Stimulated activated CD4-positive, alpha-beta T cell treated with anti-CD3 and anti-CD28 coated beads, Interleukin-15, amount 100 ng/mL, for 48 hours (primary cell): ENCODE measurements at places on chromosomes 3 and 15.

DNA sequence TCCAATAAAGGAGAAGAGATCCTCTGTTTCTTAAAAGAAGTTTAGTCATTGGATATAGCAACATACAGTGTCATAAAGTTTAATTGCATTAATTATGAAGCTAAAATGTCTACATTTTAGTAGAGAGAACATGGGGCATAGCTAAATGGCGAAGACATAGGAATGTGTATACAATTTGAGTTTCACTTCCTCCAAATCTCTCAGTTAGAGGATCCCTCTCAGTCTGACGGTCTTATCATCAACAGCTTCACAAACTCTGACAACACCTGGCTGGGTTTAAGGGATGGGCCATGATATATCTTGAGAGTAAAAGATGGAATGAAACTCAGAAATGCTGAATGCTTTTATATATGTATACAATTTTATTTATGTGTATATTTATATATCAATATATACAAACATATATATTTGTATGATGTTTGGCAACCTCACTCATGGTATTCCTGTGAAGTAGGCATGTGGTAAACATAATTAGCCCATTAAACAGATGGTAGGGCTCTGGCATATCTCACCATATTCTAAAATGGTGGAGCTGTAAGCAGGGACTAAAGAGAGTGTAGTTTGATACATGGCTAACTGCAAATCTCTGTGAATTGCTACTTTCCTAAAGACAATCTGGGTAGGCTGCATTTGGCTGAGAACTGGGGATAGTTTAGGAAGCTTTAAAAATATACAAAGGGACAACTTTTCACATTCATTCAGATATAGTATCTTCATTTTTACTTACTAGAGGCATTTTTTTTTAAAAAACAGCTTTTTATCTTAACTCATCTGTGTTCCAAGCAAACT is 111.6 kb downstream of the TIGIT start:
- no peak for DNase-seq

DNA sequence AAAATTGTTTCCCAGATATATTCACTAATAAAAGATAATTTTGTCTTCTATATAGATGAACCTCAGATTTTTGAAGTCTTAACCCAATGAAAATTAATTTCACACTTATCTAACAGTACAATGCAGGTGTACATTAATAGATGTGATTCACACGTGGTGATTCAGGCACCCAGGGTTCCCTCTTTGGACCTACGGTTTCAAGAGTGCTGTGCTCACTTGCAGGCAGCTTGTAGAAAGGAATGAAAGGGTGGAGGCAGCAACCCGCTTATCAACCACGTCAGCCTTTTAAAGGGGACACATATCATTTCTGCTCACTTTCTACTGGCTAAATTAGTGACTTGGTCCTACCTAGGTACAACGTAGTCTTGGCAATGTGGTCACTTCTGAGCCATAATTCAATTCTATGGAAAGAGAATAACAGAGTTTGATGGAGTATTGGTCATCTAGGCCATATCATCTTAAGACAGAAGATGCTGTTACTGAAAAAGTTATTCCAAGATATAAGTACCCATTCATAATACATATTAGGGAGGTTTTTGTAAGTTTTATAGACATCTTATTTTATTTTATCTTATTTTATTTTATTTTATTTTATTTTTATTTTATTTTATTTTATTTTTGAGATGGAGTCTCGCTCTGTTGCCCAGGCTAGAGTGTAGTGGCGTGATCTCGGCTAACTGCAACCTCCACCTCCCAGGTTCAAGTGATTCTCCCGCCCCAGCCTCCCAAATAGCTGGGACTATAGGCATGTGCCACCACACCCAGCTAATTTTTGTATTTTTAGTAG is 37.9 kb downstream of the ACP3 start:
- DNase-seq: no peak

DNA sequence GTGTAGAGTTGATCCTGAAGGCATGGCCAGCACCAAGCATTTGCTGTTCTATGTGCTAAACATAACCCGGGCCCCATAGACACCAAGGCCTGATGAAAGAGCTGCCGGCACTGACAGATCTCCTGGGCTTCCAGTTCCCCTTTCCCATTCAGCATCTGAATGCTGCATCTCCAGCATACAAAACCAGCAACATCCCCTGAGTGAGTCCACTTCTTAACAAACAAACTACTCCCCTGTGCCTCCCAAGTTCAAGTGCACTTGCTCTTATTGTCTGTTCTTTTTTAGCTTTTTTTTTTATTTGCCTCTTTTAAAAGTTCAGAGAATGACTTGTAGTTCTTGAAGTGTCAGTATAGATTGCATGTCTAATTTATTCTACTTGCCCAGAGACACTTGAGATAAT is 156.0 kb downstream of the EDEM1 start:
- no peak for DNase-seq

DNA sequence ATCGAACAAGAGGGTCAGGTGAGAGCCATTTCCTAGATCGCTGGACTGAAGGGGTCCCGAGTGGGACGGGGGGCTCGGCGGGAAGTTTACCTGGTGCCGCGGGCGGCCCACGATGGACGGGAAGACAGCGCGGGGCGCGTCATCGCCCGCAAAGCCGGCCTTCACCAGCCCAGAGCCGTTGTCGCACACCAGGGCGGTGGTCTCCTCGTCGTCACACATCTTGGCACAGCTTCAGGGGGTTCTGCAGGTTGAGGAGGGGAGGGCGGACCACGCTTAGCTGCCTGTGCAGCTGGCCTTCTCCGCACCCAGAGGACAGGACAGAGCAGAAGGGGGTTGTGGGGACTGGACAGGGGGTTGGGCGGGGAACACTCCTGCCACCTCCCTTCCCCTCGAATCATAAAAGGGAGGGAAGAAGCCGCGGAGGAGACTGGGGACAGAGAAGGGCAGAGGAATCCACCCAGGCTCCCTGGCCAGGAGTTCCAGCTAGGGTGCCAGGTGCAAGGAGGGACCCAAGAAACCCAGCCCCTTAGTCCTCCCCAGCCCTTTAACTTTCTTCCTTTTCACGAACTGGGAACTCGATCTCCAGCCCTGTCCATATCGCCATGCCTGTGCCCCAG is 651 bp downstream of the ACTC1 start:
- no peak for DNase-seq

DNA sequence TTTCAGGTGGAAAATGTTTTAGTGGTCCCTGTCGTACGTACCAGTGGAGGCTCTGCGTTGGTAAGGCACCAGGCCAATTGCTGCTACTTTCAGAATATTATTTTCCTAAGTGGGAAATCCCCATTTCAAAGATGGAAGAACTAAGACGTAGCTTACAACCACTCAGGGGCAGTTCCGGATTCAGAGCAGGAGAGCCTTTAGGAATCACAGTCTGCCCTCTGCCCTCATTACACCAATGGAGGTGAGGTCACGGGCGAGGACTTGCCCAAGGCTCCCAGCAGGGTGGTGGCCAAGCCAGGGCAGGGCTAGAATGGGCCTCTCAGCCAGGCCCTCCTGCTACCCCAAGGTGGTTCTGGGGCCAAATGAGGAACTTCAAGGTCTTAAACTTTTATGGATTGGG is 72.6 kb downstream of the RASGRF1 start:
- no peak for DNase-seq

GRCh38 chr3:95002438-95003046 is 939.7 kb downstream of the NSUN3 start:
- no peak for DNase-seq

DNA sequence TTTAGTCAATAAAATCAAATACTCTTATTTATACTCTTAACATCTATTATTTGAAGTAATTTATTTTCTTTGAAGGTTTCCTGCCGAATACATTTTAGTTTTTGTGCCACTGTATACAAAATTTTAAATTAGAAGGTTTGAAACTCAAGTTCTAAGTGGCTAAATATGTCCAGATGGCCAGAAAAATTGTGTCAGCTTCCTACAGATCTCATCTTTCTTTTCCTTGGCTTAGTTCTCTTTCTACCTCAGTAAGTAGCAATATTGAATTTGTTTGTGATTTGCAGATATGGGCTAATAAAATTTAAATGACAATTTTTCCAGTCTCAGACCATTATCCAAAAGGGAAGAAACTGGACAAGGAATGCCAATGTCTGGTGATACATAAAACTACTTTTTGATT is 452.1 kb downstream of the ROBO2 start:
- no peak for DNase-seq

- DNase-seq: no peak
Observed at GRCh38 chr15:30985081-30985531, 6.3 kb downstream of the MTMR10 start.

DNA sequence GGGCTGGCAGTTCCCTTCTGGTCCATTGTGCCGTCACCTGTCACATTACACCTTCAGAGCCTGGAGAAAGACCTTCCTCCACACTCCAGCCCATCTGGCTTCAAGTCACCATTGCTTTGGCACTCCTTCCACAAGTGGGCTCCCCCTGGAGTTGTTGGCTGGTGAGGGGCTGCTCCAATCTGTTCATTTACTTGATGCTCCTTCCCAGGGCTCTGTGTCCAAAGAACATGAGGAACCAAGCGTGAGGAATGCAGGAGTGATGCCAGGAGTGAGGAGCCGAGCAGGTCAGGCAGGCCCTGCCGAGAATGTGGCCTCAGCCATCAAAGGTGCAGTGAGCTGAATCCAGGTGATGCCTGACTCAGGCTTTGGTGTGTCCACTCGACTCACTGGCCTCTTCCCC is 57.2 kb downstream of the OXNAD1 start:
- DNase-seq: no peak

DNA sequence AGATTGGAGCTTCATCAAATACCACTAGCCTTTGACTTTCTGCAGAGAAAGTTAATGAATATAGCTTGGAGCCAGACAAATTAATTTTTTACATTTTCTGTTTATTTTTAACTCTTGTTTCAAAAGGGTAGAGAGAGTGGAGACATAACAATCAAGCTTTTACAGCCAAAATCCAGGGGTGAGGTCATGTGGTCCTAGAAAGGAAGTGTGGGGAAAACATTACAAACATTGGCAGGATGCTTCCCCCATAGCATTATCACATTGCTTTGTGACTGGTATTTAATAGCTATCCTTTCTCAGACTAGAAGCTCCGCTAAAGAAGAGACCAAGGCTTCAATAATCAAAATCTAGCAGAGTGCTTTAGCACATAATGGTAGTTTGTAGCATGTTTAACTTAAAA is 46.4 kb upstream of the PHLDB2 start:
- no peak for DNase-seq

GRCh38 chr3:49536875-49537533 is 17.3 kb upstream of the BSN start:
- no peak for DNase-seq

DNA sequence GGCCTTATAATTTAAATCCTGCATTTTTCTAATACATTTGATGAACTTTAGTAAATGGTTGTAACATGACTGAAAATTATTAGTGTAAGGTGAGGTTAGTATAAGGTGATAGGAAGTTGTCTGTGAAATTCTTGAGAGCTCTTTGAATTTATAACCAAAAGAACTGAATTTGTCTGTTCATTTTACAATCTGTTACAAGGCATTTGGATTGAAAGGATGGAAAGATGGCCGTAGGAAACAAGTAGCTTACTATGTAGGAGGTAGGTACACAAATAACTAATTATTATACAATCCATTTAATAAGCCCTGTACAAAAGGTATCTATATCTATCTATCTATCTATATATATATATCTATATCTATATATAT is 6.6 kb downstream of the DIPK2A start:
- no peak for DNase-seq

DNA sequence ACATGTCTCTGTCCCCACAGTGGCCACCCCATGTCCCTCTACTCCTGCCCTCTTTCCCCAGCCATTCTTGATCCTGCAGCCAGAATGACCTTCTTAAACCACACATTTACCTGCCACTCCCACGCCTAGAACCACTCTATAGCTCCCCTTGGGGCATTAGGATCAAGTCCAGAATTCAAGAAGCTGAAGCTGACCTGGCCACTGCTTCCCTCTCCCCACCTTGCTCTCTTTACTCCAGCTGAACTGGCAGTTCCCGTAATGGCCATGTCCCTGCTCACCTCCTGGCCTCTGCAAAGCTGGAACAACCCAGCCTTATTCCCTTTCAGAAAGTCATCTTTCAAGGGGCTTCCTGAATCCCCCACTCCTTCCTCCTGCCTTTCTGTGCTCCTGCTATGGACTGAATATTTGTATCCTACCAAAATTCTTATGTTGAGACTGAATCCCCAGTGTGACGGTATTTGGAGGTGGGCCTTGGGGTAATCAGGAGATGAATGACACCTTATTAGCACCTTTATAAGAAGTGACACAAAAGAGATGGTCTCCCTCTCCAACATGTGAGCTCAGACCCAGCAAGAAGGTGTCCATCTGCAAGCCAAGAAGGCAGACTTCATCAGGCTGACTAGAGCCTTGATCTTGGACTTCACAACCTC is 3.8 kb downstream of the CSRNP1 start:
- no peak for DNase-seq

DNA sequence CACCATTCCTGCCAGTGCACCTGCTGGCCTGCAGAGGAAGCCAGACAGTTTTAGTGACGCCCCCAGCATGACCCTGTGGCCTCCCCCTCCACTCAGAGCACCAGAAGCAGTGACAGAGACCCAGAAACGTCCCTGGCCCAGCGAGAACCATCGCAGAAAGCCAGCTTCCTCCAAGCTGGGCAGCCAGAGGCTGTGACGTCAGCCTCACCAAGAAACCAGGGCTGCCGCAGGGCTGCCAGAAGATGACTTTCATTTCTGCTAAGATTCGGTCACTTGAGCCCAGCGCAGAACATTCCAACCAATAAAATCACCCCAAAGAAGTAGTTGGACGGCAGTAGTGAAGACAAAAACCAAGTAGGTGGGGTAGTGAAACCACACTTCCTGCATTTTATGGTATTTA is 29.6 kb upstream of the RPL32 start:
- DNase-seq: no peak

DNA sequence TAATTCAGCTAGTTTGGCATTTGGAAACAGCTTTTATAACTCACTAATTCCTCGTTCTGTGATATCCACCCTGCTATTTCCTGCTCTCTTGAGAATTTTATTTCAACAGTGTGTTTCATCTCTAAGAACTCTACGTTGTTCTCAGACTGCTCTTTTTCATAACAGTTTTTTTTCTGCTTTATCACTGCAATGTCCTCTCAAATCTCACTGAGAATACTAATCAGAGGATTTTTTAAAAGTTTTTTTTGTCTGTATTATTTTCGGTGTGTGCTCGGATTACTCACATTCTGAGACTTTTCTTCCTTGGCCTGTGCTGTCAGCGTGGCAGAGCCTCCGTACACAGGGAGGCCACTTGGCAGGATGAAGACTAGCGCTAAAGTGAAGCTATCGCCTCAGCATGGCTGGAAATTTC is 59.4 kb upstream of the NEO1 start:
- no peak for DNase-seq

GRCh38 chr3:10725067-10725466 is 91.0 kb upstream of the SLC6A11 start:
- DNase-seq: no peak
